ENCODE measurements at places on chromosomes 2 and 18.
A peak's percentile ranks its signal among the peaks of the same experiment; 100 is the strongest.

GRCh38 chr18:37533647-37534584, 31.7 kb downstream of the CELF4 start:
- no peak for DNase-seq

DNA sequence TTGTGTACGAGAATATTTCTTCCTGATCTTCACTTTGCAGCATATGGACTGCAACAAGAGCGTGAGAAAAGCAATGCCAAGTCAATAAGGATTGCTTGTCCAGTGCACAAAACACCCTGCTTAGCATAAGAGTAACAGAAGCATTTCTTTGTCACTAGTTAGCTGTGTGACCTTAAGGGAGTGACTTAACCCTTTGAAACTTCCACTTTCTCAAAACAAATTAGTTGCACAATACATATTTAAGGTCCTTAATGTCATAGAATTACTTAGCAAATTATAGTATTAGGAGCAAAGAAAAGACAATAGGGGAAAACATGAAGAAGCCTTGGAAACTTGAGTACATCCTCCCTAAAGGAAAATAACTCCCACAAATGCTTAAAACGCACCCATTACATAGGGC, 230.1 kb downstream of the RNF152 start:
- DNase-seq = no peak

DNA sequence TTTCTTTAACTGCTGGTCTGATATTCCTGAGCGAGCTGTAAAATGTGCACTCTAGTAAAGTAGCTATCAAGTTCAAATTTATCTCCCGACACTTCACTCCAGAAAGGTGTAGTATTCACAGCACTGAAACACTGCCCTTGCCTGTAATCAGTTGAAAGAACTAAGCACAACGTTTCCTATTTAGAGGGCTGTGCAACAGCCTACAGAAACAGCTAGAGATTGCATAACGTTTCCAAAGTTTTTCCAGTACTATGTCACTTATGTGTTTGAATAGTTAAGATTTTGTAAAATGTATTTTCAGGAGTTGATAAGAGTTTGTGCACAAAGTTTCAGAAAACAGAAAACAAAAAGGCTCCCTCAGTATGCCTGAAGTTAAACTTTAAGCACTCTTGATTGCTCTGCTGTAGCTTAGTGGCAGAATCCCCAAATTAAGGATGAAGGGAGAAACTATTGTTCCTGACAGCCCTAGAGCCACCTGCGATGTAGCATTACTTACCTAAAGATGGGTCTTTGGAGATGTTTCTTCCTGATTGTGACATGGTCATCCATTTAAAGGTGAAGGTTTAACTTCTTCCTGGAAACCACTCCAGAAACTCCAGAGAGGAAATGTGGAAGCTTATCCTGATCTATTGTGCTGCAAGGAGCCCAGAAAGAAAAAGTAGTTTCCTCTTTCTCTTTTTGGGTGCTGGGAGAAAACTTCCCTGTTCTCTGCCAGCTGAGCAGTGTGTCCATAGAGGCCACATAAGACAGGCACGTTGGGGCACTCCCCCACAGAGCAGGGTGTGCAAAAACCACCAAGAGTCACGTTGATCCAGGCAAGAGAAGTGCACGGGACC, 536 bp downstream of the PDE1A start:
- DNase-seq = no peak

DNA sequence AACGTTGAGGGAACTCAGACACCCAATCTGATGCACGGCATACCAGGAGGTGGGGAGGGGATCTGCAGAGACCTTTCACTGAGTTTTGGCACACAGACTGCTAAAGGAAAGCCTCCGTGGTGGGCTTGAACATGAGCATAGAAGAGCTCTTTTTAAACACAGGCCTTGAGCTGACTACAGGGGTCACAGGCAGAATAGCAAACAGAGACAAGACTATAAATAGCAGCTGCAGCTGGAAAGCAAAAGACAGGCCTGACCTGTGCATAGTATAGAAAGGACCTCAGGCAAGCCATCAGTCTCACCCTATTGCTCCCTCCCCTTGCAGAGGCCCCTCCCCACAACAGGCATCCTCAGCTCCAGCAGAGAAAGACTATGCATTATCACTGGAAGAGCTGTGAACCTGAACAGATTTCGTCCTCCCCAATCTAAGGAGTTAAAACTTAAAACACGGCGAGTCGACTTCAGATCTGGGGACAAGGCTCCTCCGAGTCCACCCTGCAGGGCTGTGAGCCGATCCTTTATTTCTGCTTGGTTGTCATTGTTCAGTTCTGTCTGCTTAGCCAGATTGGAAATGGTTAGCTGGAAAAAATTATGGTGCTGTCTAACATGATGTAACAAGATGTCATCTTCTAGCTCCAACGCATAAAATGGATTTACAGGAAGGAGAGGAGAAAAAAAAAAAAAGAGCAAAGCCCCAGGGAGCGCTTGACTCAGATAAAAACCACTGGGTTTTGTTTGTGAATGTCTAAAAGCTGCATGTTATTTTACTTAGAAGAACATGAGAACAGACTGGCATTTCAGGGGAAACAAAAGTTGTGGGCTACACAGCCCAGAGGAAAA, 25.2 kb upstream of the LCLAT1 start:
- DNase-seq = peak; percentile 93

DNA sequence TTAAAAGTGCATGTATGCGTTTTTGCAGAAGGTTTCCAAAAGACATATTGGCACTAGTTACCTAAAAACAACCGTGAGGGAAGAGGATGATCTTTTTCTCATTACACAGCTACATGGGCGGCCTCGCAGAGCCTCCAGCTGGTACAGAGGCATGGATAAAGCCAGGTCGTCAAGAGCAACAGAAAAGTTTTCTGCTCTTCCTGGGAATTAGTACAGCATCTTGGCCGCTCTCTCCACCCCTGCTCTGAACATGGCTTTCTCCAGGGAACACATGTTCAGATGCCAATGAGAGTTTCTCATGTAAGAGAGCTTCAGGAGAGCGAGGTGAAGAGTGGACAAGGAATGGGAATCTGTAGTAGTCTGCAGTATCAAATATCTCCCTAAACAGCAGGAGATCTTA, 108.4 kb downstream of the ZEB2 start:
- DNase-seq = no peak

- DNase-seq = no peak
These were observed 230.3 kb downstream of the PDE11A start for GRCh38 chr2:177842243-177842642.

DNA sequence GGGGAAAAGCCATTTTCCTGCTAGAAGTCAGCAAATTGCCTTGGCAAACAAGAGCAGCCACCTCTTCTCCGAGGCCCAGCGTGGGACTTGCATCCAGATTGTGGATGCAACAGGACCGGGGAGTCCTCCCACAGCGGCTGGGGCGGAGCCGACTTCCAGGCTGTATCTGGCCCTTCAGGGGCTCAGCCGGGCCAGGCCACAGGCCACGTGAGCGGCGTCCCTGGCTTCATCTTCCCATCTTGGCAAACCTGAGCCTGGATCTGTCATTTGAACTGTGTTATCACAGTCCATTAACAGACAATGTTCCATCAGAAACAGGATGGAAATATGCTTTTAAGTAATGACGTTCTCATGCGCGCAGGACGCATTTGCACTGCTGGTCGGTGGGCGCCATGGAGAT, 483.5 kb upstream of the SALL3 start:
- no peak for DNase-seq

DNA sequence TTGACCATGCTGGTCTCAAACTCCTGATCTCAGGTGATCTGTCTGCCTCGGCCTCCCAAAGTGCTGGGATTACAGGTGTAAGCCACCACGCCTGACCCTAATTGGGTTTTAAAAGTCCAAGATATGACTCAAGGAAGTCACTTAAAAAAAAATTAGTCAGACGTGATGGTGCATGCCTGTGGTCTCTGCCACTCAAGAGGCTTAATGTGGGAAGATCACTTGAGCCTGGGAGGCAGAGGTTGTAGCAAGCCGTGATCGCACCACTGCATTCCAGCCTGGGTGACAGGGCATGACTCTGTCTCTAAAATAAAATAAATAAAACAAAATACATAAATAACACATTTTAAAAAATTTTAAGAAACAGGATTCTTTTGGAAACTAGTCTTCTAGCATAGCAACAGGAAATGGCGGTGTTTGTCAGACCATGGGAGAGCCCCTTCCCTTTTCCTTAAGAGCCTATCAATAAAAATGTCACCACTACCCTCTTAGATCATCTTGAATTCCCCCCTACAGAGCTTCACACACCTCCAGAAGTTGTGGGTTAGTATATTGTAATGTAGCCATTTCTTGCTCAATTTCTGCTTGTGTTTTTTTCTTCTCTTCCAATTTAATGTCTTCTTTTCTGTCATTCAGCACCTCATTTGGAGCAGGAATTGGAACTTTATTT, 20.1 kb downstream of the SFT2D3 start:
- DNase-seq = peak; percentile 53

- no peak for DNase-seq
These were observed 95.2 kb upstream of the BARD1 start for GRCh38 chr2:214904634-214905033.

DNA sequence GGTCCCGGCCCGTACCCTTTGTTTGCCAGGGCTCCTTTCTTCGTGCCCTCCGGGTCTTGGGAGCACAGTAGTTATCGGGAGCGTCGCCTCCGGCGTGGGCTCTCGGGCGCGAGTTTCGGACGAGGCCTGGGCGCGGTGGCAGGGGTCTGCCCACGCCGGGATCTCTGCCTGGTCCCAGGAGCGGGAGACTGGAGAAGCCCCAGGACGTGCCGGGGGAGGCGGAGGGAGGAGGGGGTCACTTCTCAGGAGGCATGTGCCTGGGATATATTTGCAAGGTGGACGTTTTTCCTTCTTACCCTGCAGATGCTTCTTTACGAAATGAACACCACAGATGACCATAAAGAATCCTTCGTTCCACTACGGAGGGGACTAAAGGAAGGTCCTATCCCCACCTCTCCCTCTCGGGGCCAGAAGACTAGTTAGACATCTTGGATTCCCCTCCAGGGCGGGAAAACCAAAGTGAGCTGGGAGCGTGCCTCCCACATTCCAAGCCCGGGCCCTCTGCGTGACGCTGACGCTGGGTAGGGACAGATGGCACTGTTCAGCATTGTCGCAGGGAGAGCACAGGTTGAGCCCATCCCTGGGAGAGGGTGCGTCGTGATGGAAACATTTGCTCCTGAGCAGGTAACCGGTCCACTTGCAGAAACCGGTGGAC, 483 bp upstream of the FHL2 start:
- DNase-seq = no peak

- no peak for DNase-seq
These were observed 128.2 kb upstream of the CD226 start for GRCh38 chr18:70075906-70076305.

DNA sequence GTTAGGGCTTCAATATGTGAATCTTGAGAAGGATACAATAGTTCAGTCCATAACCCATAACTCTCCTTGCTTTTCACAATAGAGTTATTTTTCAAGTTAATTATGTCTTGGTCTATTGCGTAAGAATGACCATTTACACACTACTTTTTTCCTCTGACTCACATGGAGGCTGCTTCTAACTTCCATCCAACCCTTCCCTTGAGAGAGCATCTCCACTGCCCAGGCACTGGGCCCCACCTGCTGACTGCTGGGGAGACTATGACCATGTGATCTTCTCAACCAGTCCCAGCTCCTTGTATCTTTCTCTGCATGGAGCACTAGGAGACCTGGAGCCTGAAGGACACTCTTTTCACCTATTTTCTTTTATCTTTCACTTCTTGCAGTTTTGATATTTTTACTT, 251.5 kb downstream of the GPD2 start:
- peak; percentile 1 for DNase-seq

GRCh38 chr2:148681443-148681842, 36.9 kb downstream of the EPC2 start:
- no peak for DNase-seq

DNA sequence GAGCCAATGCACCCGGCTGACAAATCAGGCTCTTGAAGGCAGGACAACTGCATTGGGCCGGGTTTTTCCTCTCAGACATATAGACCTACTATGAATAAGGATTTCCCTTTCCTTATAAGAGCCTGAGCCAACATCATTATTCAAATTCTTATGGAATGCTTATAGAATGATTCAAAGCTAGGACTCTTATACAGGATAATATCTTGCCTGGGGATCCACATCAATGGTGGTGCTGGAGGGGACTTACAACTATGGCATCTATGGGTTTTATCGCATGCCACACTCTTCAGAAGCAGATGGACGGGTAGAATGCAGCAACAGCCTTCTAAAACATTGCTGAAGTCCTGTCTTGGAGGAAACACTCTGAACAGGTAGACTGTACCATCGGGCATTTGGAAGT, 296.8 kb upstream of the KYNU start:
- DNase-seq = no peak

DNA sequence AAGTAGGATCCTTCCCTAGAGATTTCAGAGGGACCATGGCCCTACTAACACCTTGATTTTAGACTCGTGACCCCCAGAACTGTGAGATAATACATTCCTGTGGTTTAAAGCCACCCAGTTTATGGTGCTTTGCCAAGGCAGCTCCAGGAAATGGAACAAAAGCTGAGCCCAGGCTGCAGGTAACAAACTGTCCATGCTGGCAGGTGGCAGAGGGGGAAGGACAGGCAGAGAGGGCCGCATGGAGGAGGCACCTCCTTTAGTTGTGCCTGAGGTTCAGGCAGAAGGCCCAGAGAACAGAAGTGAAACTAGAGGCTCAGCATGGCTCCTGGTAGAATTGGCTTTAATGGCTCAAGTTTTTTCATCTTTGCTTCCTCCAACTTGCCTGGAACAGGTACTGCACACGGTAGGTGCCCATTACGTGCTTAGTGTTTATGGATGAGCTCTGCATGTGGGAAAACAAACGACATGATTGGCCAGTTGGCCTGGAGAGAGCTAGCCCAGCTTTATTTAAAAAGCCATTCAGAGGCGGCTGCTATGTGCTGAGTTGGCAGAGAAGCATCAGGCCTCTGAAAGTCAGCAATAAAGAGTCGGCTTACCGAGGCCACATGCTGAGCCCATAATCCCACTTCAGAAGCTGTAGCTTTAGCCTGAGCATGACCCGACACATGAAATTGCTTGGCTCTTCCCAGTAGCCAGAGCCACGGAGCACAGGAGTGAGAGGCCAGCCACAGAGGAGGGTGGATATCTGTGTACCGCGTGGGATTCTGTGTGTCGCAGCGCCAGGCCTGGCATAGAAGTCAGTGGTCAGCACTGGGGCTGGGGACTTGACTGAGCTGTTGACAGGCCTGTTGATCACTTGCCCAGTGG, 36.5 kb downstream of the HS1BP3 start:
- DNase-seq = peak; percentile 31

GRCh38 chr2:148770047-148770446, 105.0 kb upstream of the KIF5C start:
- DNase-seq = no peak

GRCh38 chr2:218289639-218290315, 2.5 kb downstream of the TMBIM1 start:
- no peak for DNase-seq

DNA sequence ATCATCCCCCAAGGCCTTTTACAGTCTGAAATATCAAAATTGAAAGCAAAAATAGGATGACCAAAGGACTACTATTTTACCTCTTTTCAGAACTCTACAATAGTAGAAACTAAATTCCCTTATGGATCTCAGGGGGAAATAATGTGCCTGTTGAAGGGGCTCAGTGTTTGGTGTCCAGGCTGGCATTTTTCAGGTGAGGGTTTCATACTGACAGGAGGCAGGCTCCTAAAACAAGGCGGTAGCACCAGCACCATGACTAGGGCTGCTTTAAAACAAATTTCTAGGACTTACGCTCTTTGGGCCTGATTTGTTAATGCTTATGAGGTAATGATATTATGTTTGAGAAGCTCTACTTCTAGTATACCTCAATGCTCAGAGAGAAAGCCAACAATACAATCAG, 5.2 kb upstream of the BOLA3 start:
- no peak for DNase-seq

GRCh38 chr2:69863298-69863697, 30.5 kb upstream of the SNRNP27 start:
- no peak for DNase-seq
